Osteocyte (in vitro differentiated cells): ENCODE measurements at places on chromosomes 1 and 21.

GRCh38 chr21:16082038-16082816 is 352.4 kb downstream of the USP25 start:
- no peak for DNase-seq

GRCh38 chr1:32900956-32901822 is at the start of gene TMEM54:
TSS of gene TMEM54 (minus strand) at chr1:32901389. CDS start at chr1:32901238, 151 bp downstream.
- no peak for DNase-seq

DNA sequence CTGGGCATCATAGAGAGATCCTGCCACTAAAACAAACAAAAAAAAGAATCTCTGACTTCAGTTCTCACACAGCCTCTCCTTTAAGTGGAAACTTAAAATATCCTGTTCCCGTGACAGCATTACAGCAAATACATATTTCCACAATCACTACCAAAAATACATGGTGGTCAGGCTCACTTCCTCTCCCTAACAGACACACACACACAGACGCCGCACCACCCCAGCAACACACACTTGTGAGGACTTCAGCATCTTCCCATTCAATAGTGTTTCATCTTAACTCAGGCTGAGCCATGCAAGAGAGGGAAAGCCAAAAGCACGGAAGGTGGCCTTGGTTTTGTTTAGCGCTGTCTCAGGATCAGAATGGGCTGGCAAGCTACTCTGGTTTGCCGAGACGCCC is 21.9 kb downstream of the KIAA1614 start:
- DNase-seq = no peak

- no peak for DNase-seq
Observed at GRCh38 chr1:4916610-4917009, 262.2 kb downstream of the AJAP1 start.

DNA sequence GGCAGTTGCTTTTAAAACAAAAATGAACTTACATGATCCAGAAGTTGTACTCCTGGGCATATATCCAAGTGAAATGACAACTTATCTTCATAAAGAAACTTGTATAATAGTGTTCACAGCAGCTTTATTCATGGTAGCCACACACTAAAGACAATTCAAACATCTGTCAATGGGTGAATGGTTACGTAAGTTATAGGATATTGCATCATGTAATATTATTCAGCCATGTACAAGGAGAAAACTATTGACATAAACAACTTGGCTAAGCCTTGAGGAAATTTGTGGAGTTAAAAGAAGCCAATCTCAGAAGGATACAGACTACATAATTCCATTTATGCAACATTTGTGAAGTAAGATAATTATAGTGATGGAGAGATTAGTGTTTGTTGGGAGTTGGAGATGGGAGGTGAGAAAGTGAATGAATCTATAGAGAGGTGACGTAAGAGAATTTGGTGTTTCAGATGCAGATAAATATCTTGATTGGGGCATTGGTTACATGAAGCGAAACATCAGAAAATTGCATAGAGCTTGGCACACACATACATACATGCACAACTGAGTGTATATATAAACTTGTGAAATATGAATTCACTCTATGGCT is 49.9 kb upstream of the GRIK1 start:
- DNase-seq = no peak

DNA sequence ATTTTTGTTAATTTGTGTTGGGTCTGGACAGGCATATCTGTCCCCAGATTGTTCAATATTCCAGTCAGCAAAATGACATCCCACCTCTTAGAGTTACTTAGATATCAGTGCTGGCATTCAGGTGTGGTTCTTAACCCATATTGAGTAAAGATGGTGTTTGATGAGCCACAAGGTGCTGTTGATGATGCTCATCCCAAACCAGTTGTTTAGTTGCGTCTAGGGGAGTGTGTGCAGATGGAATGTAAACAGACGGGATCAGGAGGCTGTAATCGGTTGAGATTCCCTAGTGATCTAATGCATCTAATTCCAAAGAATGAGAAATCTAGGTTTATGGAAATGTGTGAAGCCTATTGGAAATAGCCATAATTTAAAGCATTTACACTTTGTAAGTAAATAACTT is 1.1 kb downstream of the HOOK1 start:
- no peak for DNase-seq

- DNase-seq = no peak
Observed at GRCh38 chr1:197725044-197725443, 50.2 kb downstream of the DENND1B start.

- DNase-seq = no peak
Observed at GRCh38 chr1:44808938-44809917, 905 bp downstream of the BTBD19 start.

DNA sequence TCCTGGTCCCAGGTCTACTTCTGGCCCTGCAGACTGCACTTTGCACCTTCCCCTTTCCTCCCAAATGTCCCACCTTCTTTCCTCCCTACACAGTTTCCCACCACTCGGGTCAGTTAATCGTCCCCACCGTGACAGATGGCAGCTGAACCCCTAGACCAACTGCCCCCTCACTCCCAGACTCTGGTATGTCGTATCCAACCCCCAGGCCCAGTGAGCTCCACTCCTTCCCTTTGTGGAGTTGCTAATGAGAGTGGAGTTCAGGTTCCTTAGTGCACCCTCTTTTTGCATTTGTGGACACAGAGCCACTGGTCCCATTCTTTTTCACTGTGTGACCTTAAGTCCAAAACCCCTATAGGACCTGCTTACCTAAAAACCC is 1.8 kb downstream of the MAN1C1 start:
- no peak for DNase-seq

GRCh38 chr1:230992100-230992774 is 13.3 kb downstream of the ARV1 start:
- no peak for DNase-seq

DNA sequence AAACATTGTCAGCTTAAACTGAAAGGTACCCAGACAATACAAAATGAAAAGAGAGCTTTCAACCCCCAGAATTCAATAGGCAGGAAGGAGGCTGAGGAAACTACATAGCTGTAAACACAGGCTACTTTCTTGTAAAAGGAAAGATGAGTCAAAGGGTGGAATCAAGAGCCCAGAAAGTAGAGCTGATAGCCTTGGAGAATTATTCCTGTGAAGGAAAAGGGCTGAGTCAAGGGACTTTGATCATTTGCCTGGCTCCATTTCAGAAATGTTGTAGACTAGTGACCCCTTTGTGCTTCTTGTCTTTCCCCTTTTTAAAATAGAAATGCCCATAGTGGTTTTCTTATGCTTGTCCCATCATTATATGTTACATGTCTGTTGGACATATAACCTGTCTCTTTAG is 597.6 kb downstream of the ADGRL2 start:
- DNase-seq = no peak

DNA sequence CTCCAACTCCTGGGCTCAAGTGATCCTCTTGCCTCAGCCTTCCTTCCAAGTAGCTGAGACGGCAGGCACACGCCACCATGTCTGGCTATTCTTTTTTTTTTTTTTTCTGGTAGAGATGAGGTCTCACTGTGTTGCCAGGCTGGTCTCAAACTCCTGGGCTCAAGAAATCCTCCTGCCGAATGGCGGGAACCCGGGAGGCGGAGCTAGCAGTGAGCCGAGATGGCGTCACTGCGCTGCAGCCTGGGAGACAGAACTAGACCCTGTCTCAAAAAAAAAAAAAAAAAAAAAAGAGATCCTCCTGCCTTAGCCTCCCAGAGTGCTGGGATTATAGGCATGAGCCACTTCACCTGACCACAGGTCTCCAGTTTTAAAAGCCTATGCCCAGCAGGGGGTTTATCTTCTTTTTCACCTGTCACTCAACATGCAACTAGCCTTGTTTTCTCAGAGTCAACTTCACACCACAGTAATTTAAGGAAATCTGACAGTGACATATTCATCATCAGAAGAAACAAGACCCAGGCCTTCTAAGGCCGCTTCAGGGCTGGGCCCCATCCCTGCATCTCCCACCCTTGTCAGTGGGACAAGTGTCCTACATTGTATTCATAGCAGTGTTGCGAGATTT is 38.3 kb upstream of the GALNT2 start:
- DNase-seq = peak; percentile 21

GRCh38 chr21:8994640-8995511 is 1526.5 kb upstream of the TPTE start:
- no peak for DNase-seq

- no peak for DNase-seq
Observed at GRCh38 chr1:24121406-24121805, 9.5 kb upstream of the MYOM3 start.

DNA sequence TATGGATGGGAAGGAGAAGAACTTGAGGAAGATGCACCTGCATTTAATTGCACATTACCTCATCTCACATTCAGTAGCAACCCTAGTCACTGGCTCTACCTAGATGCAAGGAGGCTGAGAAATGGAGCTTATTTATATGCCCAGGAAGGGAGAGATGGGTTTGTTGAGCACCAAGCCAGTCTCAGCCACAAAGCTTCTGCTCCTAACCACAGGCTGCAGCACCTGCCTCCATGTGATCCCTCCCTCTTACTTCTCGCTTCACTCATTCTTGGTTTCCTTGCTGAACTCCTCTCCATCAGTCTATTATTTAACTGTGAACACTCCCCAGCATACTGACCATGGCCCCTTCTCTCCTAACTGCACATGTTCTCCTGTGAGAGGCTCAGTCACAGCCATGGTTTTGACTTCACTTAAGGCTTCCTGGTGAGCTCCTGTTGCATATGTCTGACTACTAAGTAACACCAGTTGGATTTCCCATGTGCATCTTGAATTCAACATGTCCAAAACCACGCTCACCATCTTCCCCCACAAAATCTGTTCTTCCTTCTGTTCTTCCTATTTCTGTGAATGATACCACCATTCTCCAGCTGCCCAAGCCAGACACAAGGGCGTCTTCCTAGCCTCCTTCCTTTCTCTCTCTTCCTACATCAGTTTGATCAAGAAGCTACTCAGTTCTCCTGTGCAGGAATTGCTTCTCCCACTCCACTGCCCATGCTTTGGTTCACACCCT is 139.8 kb downstream of the AK5 start:
- DNase-seq = no peak

DNA sequence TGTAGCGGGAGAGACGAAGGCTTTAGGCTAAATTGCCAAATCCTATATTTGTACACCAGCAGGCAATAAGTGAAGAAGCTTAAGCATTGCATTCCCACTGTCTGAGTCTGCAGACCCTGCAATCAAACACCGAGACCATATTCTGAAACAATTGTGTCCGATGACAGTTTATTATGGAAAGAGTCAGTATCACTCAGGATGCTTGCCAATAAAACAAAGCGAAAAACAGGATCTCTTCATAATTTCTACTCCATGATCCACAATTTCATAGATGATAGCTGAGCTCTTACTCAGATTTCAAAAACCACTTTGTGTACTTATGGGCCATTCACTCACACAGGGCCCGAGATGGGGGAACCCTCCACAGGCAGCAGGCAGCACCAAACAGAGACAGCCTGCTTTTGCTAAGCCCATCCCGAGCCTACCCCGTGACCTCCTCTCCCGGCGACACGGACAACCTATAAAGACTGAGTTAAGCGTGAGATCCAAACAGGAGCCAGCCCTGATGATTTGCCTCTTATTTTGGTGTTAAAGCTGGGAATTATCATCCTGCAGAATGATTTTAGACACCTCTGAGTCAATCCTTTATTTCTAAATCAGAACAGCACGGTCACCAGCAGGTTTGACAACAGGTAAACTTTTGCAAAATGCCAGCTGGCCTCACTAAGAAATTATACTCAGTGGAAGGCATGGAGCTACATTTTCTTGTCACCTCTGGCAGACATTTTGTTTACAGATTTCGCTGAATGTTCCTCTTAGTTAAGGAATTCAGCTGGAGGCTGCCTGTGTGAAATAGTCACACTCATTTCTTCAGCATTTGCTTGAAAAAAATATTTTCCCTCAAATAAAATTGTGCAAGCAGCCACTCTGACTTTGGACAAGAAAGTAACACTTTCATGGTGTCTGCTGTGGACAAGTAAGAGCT is 212.4 kb downstream of the GPATCH2 start:
- no peak for DNase-seq

DNA sequence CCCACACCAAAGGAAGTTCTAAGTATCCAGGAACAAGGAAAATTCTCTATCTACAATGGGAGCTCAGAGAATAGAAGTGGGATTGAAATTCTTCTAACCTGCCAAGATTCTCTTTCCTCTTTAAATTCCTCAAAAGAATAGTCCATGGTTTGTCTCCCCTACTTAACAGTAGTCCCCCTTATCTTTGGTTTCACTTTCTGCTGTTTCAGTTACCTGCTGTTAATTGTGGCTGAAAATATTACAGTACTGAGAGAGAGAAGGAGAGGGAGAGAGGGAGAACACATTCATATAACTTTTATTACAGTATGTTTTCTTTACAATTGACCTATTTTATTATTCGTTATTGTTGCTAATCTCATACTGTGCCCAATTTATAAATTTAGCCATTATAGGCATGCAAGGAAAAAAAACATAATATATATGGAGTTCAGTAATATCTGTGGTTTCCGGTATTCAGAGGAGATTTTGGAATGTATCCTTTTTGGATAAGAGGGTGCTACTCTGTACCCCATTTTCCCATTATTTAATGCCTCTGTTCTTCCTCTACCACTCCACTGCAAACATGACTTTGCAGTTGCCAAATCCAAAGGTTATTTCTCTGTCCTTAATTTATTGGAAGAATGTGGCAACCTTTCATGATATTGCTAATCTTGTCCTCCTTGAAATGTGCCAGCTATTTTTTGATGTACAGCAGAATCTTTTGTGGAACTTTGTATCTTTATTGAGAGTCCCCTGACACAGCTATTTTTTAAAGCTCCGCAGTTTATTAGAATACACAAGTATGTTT is 68.0 kb downstream of the USP25 start:
- DNase-seq = no peak
